ENCODE measurements at places on chromosomes 5 and 9.

DNA sequence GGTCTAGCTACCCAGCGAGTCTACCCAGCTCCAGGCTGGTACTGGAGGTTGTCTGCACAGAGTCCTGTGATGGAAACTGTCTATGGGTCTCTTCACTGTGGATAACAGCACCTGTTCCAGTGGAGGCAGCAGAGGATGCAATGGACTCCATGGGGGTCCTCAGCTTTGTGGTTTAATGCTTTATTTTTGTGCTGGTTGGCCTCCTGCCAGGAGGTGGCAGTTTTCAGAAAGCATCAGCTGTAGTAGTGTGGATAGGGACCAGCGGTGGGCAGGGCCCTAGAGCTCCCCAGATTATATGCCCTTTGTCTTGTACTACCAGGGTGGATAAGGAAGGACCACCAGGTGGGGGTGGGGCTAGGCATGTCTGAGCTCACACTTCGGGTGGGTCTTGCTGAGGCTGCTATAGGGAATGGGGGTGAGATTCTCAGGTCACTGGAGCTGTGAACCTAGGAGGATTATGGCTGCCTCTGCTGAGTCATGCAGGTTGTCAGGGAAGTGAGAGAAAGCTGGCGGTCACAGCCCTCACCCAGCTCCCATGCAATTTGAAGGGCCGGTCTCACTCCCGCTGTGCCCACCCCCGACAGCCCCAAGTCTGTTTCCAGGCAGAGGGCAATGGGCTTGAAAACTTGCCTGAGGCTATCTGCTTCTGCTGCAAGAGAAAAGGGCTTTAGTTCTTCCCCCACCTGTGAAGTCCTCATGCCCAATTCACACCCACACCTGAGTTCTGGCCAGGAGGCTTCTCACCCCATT lies 397.1 kb downstream of the TLE1 start:
- no peak for DNase-seq

- no peak for DNase-seq
Observed at GRCh38 chr5:151686674-151687407, at the start of gene SPARC. SPARC (minus strand) TSS chr5:151686915; CDS start chr5:151676188, 10,727 bp downstream.

DNA sequence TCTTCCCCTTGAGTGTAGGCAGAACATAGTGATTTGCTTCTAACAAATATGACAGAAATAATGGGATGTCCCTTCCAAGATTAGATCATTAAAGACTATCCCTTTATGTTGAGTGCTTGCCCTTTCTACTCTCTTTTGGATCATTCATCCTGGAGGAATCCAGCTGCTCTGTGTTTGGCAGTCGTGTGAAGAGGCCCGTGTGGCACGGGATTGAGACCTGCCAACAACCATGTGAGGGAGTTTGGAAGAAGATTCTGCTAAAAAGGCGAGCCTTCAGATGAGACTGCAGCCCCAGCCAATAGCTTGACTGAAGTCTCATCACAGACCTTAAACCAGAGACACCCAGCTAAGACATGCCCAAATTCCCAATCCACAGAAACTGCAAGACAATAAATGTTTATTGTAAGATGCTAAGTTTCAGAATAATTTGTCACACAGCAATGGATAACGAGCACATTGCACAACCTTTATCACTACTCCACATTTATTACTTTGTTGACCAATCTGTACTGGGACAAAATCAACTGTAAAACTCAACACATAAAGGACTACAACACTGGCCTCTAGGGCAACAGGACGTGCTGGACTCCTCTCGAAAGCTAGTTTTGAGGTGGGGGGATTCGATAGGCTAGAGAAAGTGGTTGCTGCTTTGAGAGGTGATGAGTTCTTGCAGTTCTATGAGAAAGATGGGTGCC lies 42.8 kb downstream of the ANGPTL2 start:
- DNase-seq = no peak

DNA sequence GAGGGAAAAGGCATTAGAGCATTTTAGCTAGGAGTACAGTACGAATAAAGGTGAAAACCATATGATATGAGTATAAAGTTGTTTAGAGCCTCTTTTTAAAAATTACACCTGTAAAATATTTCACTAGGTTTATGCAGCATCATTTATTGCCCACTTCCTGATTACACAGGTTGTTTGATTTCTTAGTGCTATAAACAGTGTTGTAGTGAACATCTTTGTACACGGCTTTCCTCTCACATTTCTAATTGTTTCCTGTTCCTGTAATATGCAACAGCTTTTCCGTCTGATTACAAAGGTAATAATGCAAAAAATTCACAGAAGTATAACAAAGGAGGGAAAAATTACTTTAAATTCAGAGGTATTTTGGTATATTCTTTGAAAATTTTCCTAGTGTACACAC lies 13.0 kb downstream of the STOM start:
- no peak for DNase-seq

GRCh38 chr9:69249337-69249736 lies 75.3 kb downstream of the TJP2 start:
- no peak for DNase-seq

DNA sequence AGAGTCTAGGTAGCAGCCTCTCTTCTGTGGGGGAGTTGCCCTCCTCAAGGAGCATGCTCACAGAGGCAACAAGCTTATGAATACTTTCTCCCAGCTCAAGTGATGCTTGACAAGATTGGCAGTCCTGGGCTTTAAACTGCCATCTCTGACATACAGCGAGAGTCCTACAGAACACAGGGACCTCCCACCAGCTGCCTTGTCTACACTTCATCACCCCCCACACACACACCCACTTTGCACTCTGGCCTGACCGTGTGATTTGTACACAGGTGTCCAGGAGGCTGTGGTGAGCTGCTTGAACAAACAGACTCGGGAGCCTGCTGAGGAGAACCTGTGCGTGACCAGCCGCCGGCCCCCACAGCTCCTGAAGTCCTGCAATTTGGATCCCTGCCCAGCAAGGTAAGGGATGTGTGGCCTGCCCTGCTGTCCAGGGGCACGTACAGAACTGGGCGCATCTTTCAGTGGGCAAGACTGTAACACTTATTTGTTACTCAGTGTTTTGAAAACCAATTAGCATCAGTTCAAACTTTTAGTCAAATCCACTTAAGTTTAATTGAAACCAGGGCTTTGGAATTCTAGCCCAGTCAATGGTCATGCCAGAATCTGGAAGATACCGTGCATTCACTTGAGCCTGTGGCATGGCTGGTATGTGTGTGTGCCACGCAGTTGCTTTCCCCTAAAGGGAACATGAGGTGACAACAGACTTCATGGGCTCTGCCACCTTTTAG lies 247.5 kb downstream of the ADAMTSL1 start:
- no peak for DNase-seq

GRCh38 chr9:90121762-90122161 lies 517.0 kb downstream of the GADD45G start:
- DNase-seq = no peak

GRCh38 chr9:27340961-27341511 lies 44.1 kb upstream of the EQTN start:
- no peak for DNase-seq

DNA sequence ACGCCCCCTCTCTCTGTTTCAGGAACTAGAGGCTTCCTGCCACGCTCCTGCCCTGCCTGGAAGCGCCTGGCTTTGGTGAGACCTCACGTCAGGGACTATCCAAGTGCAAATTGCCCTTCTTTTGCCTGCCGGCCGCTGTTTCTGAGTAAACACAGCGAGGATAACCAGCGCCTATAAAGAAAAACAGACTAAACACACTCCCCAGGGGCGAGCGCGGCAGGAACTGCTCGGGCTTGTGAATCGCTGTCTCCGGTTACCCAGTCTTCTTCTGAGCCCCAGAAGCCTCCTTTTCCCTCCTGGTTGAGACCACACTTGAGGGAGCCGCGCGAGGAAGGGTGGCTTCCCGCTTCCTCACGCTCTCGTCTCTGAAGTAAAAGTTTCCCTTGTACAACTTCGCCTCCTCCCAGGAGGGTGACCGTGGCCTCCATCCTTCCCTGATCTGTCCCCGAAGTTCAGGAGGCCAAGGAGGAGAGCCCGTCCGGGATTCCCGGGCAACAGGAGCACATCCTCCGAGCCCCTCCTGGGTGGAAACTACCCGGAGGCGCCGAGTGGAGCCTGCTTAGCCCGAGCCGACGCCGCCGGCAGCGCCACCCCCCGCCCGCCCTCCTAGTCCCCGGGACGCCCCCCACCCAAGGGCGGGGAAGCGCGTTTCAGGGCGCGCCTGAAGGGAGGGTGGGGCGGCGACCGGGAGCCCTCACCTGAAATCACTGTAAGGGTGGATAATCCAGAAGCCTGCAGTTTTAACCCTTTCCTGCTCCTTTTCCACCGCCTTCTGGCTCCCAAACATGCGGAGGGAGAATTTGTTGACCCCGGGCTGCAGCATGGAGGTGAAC lies 993 bp downstream of the HCN1 start:
- no peak for DNase-seq

- no peak for DNase-seq
Observed at GRCh38 chr9:113630386-113631136, 167.0 kb downstream of the RGS3 start.

DNA sequence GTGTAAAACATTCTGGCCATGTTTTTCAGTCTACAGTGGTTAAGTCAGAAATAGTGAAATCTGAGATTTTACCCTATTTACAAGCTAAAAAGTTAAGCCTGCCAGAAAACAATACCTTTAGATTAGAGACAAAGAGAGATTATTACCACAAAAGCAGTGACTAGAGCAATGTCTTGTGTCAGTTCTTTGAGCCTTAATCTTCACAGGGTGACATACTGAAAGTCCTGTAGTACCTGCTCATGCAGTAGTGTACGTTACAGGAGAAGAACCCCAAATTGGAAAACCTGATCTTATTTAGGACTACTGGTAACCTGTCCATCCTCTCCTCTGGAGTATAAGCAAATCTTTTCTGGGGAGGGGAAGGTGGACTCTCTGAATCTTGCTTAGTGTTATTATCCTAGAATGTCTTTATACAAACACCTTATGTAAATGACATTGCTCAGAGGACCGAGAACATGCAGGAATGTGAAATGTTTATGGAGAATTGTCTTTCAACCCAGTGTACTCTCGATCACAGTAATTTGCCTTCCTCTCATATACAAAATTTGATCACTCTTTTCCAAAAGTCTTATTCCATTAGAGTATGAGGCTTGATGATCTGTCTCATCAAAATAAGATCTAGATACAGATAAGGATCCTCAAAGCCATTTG lies 55.7 kb downstream of the ERBIN start:
- no peak for DNase-seq

- DNase-seq = no peak
Observed at GRCh38 chr5:72662936-72663335, 153.5 kb upstream of the TNPO1 start.

DNA sequence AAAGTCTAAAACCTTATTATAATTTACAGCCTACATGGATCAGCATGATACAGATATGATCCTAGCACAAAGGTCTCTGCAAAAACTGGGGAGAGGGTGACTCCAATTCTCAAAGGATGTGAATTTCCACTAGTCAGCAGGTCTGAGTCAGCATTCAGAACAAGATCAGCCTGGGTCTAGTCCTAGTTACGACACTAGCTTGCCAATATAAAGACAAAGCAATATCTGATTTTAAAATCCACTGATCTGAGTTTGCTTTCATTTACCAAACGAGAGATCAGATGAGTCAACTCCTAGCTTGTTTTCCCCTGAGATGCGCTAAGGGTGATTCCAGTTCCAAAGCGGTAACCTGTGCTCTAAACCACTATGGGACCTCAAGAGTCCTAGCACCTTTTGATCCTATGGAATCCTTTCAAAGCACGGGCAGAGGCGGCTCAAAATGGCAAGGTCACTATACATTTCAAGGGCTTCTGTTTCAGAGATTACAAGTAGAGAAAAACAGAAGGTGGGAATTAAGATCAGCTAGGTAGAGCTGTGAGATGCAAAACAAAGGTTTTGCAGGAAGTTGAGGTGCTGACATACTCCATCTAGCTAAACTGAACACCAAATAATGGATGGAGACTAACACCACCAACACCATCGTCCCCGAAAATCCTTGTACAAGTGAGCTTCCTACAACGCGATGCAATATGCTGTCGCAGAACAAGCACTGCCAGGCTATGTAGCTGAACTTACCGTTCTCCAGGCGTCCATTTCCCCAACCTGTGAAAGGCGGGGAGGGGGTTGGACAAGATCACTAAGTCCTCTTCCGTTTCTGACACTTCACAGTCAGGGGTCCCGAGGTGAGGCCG lies 906 bp downstream of the SLC25A51 start:
- DNase-seq = no peak

DNA sequence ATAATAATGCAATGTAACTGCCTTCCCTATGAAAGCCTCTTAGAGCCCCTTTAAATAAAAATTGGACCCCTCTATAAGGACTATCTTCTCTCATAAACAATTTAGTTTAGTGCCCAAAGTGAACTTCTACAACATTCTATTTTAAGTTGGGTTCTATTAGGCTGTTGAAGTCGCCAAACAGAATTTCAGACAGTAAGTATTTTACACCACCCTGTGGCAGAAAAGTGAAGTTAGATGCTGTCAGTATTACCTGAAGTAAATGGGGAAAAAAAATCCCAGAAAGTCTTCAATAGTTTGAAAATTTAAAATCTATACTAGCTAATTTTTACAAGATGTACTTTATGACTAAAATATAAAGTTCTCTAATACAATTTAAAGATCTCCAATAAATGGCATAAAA lies 29.5 kb downstream of the CAAP1 start:
- no peak for DNase-seq

DNA sequence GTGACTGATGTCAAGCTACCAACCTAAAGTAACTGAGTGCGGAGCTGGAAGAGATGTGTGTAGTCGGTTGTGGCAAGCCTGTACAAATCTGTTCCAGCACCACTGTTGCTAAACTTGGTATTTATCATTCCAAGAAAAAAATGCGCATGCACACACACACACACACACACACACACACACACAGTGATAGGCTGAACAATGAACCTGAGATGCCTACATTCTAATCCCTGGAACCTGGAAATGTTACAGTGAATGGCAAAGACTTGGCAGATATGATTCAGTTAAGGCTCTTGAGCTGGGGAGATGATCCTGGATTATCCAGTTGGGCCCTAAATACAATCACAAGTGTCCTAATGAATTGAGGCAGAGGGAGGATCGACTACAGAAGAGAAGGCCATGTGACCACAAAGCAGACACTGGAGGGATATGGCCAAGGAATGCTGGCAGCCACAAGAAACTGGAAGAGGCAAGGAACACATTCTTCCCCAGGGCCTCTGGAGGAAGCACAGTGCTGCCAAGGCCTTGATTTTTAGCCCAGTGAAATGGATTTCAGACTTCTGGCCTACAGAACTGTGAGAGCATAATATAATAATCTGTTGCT lies 49.7 kb upstream of the LHFPL2 start:
- no peak for DNase-seq

DNA sequence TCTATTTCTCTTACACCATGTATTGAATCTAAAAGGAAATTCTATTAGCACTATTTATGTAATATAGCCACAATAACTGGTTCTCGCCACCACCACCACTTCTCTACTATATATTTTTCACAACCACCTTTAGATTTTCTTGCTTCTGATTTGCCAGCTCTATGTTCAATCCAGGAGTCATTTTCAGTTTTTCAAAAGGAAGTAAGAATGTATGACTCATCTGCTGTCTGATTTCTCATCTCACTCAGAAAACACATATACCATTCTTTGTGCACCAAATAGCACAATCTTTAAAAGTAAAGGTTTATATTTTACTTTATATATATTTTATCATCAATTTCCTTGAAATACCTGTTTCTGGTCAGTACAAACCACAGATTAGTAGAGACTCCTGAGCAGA lies 1127.5 kb downstream of the TAF11L14 start:
- no peak for DNase-seq

Measured in stimulated activated naive CD4-positive, alpha-beta T cell (primary cell).